Thyroid gland (tissue), 4 donors: ENCODE measurements at places on chromosomes 7 and 10. TPM values are rescaled to one million over a fixed set of nuclear protein-coding genes. Genes with fewer than 3 reads are reported as not detected.

DNA sequence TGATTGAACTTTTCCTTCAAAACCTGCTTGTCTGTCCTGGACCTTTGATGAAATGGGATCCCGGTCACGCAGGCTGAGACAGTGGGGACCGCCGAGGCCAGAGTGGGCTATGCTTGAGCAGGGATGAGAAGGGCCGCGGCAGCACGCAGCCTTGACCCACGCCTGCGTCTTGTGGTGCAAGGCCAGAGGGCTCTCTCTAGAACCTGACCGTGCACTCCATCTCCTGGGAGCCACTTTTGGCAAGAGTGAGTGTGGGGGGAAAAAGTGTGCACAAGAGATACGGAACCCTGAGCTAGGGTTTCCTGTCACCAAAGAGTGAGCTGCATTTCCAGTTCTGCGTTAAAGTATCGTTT is 42.4 kb downstream of the WIPI2 start:
- no peak for DNase-seq

Gene CNPY1
- total RNA-seq, result not detected

DNA sequence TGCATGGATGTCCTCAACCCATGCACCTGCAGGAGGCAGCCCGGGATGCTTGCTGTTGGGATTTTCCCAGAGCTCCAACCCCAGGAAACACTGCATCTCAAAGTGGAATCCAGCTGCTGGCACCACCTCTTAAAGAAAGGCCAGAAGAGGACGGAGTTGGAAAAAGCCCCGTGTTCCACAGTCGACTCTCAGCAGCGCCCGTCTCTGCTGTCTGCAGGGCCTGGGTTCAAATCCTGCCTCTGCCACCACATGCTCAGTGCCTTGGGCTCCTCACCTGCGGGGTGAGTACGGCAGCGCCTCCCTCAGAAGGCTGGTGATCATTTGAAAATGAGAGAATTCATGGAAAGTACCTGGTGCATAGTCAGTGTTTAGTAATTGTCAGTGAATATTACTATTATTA is 65.6 kb upstream of the ZNF716 start:
- DNase-seq, result no peak

DNA sequence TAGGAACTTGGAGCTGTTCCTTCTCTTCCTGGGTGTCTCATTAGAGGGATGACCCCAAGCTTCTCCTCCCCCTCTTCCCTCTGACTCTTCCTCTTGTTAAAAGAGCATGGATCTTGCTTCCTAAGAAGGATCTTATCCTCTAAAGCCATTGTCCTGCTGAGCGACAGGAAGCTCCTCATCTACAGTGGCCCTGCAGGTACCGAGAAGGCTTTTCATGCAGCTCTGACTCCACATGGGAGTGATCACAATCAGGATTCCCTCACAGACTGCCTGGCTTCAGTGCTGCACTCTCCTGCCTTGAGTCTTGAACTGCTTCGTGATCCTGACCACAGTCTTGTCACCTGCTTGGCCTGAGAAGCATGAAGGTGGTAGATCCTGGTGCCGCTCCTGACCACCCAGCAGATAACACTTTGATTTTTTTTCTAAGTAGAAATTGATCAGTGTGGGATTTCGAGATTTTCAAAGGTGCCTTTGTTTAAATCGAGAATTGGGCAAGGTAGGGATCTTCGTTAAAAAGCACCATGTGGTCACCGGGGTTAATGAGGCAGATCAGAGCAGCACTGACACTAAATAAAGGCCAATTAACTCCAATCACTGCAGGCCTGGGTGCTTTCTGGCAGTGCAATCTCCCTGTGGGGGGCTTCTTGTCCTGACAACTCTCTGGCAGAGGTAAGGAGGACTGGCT is 376.4 kb downstream of the NRG3 start:
- no peak for DNase-seq
